ENCODE measurements at places on chromosomes 3 and 15.
A peak's percentile ranks its signal among the peaks of the same experiment; 100 is the strongest.

GRCh38 chr15:90402223-90402622 lies 14.2 kb downstream of the IQGAP1 start:
- no peak for DNase-seq

GRCh38 chr3:33278163-33278562 lies 921 bp downstream of the FBXL2 start:
- DNase-seq = no peak

DNA sequence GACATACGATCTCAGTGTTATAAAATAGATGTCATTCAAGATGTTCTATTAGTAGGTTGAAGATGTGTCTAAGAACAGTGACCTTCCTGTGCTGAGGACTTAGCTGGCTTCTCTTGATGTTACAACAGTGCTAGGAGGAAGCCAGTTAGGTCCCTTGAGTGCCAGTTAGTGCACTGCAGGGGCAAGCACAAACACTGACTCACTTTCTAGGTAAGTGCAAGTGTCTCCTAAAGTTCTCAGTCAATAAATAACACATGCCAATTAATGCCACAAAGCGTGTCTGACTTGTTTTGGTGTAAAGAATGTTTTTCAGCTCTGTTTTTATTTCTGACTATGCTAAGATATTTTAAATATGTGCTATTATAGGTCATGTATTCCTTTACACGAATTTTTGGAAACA lies 211.8 kb downstream of the NAALADL2 start:
- no peak for DNase-seq

DNA sequence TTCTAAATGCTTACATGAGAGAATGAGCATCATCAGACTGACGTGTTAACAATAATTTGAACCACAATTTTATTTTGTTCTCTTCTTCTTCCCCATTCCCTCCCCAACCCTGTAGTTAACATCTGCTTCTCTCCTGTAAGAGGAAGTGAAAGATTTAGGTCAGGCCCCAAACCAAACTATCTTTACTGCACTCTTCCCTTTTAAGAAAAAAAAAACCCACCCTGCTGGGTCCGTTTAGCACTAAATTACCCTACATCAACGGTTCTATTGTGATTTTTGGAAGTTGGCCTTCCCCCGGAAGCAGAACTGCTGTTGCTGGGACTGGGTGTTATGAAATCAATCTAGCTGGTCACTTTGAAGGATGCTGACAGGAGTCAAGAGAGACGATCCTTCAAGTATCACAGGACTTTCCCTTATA lies 49.4 kb downstream of the NFKBIZ start:
- no peak for DNase-seq

GRCh38 chr3:181344331-181344730 lies 354.8 kb upstream of the DNAJC19 start:
- DNase-seq = no peak

GRCh38 chr3:38655708-38656300 lies 6.3 kb upstream of the SCN5A start:
- no peak for DNase-seq

DNA sequence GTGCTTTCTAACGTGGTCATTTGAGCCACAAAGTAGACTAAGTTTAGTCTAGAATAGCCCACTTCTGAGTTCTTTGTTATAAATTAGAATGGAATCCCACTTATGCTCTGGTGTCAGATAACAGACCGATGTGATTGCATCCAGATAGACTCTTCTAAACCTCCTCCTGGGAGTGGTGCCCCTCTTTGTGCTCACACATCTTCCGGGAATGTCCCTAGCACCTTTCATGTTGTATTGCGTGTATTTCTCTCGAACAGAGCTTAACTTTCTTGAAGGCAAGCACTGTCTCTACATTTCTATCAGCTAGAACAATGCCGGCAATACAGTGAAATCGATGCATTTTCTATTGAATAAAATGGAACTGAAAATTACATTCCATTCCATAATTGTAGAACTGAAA lies 23.0 kb downstream of the CP start:
- no peak for DNase-seq

DNA sequence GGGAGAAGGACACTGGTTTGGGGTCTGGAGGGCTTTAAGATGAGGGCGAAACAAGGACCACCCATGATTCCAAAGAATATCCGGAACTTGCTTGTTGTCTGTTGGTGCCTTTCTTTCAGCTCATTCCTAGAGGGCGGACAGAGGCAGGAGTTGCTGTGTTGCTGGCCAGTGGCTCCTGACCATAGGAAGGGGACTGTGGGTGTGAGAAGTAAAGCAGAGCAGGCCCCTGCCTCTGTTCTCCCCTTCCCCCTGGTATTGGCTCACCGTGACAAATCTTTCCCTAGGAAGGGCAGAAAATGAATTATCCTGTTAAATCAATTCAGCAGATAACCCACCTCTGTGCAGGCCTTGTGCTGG lies 89.1 kb downstream of the LIPC start:
- no peak for DNase-seq

GRCh38 chr3:72274493-72275330 lies 489.8 kb upstream of the PROK2 start:
- no peak for DNase-seq

- DNase-seq = no peak
These were observed 1112.8 kb downstream of the TUSC7 start for GRCh38 chr3:117822416-117822815.

- no peak for DNase-seq
These were observed 98.6 kb upstream of the ABHD17C start for GRCh38 chr15:80596521-80596976.

- DNase-seq = no peak
These were observed 218.8 kb upstream of the STRIT1 start for GRCh38 chr3:155512175-155512866.

DNA sequence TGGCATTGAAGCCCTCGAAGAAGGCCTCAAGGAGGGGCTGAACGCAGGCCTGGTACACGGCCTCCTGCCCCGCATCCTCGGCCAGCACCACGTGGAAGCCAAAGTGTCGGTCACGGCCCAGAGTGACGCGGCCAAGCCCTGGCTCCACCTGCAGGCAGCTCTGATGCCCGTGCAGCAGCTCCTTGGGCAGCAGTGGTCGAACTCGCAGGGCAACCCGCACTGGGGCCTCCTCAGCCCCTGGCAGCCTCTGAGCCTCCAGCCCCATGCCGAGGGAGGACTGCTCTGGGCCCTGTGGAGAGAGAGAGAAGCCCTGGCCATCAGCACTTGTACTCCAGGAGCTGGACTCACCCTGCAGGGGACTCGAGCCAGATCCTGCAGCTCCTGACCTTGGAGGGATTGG lies 2.6 kb downstream of the KIF7 start:
- no peak for DNase-seq

DNA sequence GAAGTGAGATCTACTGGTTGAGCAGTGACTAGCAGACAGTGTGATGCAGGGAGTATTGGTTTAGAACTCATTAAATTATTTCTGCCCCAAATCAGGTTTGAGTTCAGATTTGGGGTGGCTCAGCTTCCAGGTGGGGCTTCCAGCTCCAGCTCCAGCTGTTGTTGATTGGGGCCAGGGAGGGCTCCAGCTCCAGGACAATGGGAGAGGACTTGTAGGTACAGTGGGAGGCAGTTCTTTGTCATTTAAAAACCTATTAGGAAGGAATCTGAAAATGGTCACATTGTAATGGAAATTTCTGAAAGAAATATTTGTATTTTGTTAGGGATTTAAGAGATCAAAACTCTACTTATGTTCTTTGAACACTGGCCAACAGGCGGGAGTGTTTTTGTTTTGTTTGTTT lies 97.0 kb downstream of the FNDC3B start:
- no peak for DNase-seq

- DNase-seq = no peak
These were observed 398.3 kb upstream of the PPP2R3A start for GRCh38 chr3:135567223-135567622.

GRCh38 chr15:79192462-79193036 lies 90.0 kb upstream of the ANKRD34C start:
- no peak for DNase-seq

- no peak for DNase-seq
These were observed 113.5 kb downstream of the GMPS start for GRCh38 chr3:155983834-155984474.

DNA sequence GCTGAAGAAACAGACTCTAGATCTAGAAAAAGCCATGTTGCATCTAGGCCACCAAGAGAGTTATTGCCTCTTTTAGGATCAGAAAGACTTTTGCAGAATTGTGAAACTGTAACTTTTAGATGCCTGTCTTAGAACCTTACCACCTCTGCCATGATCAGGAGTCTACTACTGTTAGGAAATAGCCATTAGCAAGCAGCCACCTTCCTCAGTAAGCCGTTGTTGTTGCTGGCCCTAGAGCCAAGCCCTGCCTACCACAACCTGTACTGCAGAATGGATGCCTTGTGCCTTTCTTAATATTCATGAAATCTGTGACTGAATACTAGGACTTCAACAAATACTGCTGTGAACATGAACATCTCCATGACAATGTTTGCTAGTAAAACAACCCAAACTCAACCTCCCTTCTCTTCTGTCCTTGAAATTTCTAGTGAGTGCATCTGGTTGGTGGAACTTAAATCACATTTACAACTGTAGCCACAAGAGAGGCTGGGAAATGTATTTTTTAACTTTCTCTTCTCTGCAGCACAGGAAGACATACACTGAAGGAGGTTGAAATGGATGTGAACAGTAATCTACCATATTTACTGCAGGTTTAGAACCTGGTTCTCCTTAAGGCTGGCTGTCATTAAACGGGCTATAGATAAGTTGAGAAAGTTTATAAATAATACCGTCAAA lies 20.7 kb downstream of the RASA2 start:
- no peak for DNase-seq

GRCh38 chr3:7536510-7536909 lies 675.6 kb downstream of the GRM7 start:
- DNase-seq = no peak

- DNase-seq = no peak
These were observed 13.5 kb downstream of the BFSP2 start for GRCh38 chr3:133413161-133414020.

DNA sequence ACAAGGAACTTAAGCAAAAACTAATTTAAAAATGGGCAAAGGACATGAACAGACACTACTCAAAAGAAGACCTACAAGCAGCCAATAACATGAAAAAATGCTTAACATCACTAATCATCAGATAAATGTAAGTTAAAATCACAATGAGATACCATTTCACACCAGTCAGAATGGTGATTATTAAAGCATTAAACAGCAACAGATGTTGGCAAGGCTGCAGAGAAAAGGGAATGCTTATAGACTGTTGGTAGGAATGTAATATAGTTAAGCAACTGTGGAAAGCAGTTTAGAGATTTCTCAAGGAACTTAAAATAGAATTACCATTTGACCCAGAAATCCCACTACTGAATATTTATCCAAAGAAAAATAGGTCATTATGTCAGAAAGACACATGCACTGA lies 482.2 kb downstream of the SQOR start:
- no peak for DNase-seq

DNA sequence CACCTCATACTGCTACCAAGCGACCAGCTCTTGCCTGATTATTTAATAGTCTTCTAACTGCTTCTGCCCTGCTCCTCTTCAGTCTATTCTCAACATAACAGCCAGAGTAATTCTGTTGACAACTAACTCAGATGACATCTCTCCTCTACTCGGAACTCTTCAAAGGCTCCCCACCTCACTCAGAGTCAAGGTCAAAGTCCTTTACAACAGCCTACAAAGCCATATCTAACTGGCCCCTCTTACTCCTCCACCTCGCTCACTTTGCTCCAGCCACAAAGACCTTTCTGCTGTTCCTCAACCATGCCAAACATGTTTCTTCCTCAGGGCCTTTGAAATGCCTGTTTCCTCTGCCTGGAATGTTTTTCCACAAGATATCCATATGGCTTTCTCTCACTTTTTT lies 43.6 kb downstream of the PIK3R4 start:
- DNase-seq = no peak

DNA sequence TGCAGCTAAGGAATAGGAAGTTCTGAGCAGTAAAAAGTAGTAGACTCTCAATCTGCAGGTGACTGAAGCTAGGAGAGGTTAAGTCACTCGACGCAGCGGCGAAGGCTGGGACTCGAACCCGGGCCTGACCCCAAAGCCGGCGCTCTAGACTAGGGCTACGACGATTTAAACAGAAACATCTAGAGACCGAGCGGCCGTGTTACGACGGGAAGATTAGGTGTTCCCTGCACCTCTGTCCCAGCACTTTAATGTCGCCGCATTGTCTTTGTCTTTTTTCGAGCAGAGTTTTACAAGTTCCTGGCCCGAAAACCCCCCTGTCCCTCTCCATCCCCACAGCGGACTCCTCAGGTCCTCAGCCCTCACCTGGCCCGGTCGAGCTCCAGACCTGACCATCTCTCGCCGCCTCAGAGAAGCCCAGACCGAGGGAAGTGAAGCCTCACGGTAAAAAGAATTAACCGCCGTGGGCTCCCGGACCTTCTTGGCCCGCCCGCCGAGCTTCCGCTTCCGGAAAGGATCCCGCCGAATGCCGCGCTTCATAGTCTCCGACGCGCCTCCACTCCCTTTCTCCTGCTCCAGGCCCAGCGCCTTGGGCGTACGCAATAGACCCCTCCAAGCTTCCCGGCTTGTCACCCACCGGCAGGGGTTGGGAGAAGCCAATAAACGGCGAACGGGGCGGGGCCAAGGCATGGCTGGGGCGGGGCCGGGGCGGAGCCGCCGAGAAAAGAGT lies at the start of gene CCDC14:
CCDC14 (minus strand) TSS at position 449 of the 727 bp plus-strand sequence; CDS start at position 393, 56 bp downstream.
- DNase-seq = peak; percentile 46

DNA sequence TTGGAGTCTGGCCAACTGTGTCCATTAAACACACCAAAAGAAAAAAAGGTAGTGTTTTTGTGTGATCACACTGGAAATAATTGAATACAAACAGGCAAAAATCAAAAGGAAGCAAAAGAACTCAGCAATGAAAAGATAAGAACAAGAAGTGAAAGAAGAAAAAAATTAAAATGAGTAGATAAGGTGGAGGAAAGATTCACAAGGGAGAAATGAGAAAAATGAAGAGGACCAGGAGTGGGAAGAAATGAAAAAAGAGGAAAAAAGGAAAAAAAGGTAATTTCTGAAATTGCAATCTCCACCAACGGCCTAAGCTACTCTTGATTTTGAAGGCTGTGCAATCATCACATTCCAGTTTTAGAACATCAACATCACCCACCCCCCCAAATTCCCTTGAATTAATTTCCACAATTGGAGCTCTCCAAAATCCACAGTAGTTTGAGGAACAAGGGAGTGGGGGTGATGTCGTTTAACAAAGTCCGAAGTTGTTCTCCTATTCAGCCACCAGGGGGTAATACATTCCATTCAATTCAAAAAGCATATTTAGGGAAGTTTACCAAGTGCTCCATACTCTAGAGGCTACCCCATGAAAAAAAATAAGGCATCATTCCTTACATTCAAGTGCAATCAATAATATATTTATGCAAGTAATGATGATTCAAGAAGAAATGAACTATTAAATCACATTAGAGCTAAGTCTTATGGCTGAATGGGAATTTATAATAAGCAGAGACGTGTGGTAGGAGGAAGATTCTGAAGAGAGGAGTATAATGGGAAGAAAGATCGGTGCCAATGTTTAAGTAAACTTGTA lies 37.4 kb downstream of the ZNF860 start:
- no peak for DNase-seq
